ENCODE measurements at places on chromosomes 1 and 21.
A peak's percentile ranks its signal among the peaks of the same experiment; 100 is the strongest.

DNA sequence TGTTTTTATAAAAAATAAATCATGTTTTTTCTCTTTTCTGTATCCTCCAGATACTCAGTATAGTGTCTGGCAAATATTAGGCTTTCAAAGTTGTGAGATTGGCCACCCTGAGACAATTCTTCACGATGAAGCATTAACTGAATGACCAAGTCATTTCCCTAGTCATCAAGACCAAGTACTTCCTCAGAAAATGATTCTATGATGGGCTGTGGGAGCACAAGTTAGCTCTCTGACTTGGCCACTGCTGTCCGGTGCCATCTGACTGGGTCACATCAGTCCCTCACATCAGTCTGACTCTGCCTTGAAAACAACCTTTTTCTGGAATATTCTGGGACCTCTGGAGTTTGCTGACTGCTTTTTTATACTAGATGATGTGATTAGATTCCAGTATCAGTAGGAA is 13.5 kb upstream of the YRDC start:
- no peak for DNase-seq

GRCh38 chr21:37677006-37677405 is 239.3 kb downstream of the KCNJ6 start:
- no peak for DNase-seq

- no peak for DNase-seq
Observed at GRCh38 chr1:41249319-41249718, 7.2 kb upstream of the SCMH1 start.

- DNase-seq: no peak
Observed at GRCh38 chr1:61674221-61674620, 50.7 kb downstream of the TM2D1 start.

DNA sequence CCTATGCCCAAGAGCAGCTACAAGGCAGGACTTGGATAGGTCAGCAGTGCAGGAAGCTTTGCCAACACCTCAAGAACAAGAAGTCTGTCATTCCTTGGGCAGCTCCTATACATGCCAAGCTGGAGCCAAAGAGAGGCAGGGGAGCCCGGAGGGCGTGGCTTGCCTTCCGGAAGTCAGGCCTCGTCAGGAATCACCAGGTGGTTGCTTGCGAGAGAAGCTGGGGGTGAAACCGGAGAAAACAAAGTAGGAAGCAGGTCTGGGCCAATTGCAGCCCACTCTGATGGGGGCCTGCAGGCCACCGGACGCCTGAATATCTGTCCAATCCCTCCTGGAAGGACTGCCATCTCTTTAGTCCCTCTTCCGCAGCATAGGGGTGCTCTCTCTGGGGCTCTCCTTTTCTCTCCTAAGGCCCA is 794 bp upstream of the FAM76A start:
- no peak for DNase-seq

- DNase-seq: no peak
Observed at GRCh38 chr1:198892065-198892464, 253.2 kb downstream of the PTPRC start.

DNA sequence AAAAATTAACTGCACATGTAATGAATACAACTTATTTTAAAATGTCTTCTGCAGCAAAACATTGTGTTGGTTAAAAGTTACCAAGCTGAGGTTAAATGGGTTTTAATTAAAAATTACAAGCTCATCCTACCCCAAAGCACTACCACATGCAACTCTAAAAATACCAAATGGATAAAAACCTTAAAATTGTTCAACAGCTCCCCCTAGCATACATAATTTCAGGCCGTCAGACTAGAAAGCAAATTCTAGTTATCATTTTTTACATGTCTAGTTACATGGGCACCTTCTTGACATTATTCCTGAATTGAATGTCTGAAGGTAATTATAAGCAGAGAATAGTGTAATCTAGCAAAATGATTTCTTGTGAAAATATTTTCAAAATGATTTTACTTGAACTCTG is 176.5 kb downstream of the C1orf21 start:
- no peak for DNase-seq

DNA sequence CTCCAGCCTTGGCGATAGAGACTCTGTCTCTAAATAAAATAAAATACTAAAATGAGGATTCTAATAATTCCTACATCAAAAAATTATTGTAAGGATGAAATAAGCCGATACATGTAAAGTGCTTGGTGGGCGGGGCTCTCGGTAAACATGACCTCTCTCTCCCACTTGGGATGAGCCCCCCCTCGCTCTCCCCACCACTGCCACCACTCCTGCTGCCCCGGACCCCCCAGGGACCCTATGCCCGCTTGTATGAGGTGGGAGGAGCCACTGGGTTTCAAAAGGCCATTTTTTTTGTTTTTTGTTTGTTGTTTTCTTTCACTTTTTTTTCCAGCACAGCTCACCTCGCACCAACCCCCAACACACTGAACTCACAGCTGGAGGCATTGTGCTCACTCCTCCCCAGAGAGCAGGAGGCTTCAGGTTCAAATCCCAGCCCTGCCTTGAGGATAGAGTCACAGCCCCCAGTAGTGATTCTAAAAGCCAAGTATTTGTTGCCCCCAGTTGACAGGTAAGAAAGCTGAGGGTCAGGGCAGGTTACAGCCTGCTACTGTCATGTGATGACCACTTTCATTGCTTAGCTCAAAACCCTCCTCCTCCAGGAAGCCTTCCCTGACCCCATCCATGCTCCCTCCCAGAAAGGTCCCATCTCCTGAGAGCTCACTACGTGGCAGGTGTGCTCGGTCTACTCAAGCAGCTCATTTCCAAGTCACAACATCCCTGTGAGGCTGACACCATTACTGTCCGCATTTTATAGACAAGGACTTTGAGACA is 4.2 kb downstream of the SDC3 start:
- peak; percentile 30 for DNase-seq

DNA sequence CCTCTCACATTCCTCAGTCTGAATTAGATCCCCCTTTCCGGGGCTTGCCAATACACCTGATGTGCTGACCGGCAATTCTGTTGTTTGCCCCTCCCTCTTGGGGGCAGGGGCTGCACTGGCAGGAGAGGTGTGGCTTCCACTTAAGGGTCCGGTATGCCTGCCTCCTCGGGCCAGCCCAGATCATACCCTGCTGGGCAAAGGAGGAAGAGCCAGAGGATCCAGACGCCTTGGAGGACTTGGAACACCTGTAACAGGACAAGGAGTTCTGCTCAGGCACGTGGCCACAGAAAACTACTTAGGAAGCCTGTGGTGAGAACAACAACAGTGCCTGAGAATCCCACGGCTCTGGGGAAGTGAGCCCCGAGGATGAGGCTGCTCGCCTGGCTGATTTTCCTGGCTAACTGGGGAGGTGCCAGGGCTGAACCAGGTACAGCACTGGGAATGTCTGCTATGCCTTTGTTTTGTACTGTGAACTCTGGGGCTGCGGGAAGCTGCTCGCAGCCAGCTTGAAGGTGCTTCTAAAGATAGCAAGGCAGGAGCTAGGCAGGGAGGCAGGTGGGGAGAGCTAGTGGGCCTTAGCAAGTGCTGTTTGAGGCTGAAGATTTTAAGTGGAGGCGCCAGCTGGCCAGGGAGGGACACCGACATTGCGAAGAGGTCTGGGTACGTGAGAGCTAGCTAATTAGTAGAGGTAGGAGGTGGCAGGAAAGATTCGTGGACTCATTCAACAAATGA is at the start of gene SMPDL3B:
SMPDL3B (plus strand) TSS at position 183 of the 732 bp plus-strand sequence; CDS start at position 367, 184 bp downstream.
- no peak for DNase-seq

DNA sequence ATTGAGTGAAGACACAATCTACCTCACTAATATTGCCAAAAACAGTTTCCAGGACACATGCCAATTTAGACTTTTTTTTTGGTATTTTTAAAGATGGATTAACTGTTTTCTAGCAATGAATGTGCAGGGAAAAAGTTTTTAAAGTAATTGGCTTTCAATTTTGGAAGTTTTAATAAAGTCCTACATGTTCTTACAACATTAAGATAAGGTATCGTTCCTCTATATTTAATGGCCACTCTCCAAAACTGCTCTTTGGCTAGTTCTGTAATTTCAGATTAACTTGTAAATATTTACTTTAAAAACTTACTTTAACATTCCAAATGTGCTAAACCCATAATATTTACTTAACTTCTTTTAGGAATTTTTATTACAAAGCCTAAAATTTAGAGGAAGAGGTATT is 1332.2 kb upstream of the PRMT6 start:
- no peak for DNase-seq

DNA sequence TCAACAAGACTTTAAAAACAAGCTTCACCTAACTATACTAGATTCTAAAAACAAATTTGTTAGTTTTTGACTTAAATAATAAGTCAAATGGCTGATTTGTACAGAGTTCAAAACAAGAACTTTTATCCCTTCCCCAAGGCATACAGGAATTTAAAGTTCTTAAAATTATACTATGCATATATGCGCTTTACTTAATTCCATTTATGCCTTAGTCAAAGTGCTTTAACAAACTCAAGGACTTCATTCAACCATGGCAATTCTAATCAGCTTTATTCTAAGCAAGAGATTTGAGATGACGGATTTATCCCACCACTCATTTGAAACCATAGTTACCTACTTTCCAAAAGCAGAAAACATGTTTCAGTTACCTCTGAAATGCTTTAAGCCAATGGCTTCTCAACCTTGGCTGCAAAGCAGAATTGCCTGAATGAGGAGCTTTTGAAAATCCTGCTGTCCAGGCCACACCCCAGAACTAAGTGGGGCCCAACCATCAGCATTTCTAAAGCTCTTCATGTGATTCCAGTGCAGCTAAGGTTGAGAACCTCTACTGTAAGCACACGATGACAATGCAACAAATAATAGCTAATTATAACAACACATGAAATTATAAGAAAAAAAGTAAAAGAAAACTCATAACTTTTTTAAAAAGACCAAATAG is 44.6 kb downstream of the TTLL7 start:
- no peak for DNase-seq

GRCh38 chr1:24386241-24386640 is 27.3 kb downstream of the STPG1 start:
- DNase-seq: no peak

- no peak for DNase-seq
Observed at GRCh38 chr1:32122151-32122550, 14.3 kb downstream of the KPNA6 start.

Data from right forelimb (tissue), 1 donor.